Tongue (tissue), 3 donors: ENCODE measurements at places on chromosomes 16 and 17.

GRCh38 chr17:74082886-74083285, 120.6 kb upstream of the RPL38 start:
- peak; percentile 82 for DNase-seq

- DNase-seq: no peak
Measured at GRCh38 chr17:82517230-82517865, 2.2 kb upstream of the FOXK2 start.

DNA sequence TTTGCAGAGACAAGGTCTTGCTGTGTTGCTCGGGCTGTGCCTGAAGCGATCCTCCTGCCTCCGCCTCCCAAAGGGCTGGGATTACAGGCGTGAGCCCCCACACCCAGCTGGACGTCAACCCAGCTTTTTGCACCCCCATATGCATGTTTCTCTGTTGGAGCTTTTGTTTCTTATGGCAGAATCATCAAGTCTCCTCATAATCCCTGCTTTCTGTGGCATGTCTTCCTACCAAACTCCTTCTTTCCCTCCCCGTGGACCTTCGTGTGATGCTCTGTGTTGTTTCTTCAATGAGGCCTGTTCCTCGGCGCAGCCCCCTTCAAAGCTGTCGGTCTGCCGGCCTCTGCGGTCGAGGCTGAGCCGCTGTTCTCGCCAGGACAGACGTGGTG, 71.6 kb downstream of the METRNL start:
- DNase-seq: no peak

GRCh38 chr17:42027590-42027889, 7.7 kb downstream of the NKIRAS2 start:
- DNase-seq: no peak

- no peak for DNase-seq
Measured at GRCh38 chr17:21352221-21352980, 23.8 kb upstream of the KCNJ12 start.

GRCh38 chr16:71311553-71312158, 22.5 kb upstream of the CMTR2 start:
- DNase-seq: peak; percentile 70

- no peak for DNase-seq
Measured at GRCh38 chr17:40072735-40073346, 10.1 kb downstream of the THRA start.

DNA sequence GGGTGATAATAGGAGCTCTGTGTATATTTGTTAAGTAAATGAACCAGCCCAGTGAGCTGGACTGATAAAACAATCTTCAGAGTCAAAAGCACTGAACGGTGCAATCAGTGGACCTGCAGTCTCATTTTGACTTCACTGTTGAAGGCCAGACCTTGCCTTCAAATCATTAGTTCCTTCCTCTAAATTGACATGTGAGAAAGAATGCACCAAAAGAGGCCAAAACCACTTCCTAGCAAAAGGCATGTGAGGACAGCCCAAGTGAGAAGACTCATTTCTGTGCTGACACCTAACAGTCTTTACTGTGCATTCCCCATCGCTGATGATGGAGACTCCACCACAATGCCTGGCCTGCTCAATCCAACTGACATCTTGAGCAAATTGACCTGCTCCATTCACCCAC, 10.6 kb downstream of the GTF3C1 start:
- no peak for DNase-seq

GRCh38 chr16:610513-611381, 20.0 kb upstream of the WFIKKN1 start:
- DNase-seq: peak; percentile 28

DNA sequence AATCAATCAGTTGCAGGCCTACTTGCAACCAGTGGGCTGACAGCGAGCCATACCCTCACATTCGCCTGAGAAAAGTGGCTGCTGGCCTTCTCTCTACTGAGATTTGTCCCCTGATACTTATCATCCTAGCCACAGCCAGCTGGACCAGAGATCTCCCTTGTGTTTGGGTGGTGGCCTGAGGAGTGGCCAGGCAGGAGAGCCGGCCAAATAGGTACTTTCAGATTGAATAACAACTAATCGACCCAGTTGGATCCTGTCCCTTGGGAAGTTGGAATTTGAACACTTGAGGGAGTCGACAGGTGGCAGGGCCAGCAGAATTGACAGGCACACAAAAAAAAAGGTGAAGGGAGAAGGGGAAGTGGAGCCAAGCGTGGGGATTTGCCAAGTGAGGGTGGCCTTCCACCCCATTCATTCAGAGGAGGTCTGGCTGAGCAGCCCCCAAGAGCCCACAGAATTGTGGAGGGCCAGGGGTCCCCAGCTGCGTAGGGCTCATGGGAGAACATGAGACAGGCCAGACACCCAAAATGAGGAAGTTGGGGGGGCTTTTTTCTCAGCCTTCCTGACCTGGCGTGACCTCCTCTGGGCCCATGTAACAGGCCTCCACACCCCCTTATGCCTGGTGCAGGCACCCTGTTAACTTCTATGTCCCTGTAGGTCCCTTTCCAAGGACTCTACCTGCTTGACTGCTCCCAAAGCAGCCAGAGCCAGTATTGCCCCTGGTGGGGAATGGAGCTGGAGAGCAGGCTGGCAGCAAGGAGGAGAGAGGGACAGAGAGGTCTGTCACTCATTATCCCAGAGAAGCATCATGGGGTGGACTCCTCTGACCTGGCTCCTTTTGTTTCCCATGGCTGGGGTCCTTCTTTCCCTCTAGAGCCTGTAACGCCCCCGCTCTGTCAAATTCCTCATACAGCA, 2.9 kb upstream of the RANGRF start:
- no peak for DNase-seq

GRCh38 chr17:40321524-40321929, 12.5 kb downstream of the RARA start:
- DNase-seq: peak; percentile 82

DNA sequence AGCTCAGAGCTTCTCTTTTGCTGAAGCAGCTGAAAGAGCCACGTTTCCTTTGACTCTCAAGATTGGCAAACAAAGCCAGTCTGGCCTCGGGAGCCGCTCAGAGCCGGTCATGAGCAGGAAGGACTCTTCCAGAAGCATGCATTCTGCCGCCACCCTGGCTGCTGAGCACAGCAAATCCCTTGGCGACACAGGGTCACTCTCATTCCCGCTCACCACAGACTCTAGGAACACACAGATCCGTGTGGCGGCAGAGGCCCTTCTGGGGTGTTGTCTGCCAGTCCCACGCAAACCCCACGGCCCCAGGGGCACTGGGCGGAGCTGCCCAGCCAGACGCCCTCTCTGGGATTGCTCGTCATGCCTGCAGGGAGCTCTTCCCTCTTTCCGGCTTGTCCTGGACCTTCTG, 157.0 kb downstream of the C16orf95 start:
- DNase-seq: no peak

DNA sequence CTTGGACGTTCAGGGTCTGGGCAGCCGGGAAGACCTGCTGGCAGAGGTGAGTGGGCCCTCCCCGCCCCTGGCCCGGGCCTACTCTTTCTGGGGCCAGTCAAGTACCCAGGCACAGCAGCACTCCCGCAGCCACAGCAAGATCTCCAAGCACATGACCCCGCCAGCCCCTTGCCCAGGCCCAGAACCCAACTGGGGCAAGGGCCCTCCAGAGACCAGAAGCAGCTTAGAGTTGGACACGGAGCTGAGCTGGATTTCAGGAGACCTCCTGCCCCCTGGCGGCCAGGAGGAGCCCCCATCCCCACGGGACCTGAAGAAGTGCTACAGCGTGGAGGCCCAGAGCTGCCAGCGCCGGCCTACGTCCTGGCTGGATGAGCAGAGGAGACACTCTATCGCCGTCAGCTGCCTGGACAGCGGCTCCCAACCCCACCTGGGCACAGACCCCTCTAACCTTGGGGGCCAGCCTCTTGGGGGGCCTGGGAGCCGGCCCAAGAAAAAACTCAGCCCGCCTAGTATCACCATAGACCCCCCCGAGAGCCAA, 8.6 kb upstream of the ABCC3 start:
- peak; percentile 83 for DNase-seq

DNA sequence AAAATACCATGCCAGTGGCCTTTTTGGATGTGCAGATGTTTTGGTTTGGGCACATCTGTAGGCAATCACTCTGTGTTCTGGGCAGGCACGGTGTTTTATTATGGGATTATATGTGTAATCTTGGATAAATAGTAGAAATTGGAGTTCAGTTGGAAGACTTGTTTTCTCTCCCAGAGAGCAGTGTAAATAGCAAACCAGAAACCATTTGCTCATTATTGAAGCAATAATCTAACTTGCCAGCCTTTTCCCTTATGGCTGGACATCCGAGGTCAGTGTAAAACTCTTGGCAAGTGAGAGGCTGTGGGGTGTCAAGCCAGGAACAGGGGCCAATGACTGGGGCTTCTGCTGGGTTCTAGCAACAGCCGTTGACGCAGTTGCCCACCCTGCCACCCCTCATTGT, 69.9 kb downstream of the IRX3 start:
- DNase-seq: peak; percentile 54

- no peak for DNase-seq
Measured at GRCh38 chr16:17657045-17657444, 186.3 kb upstream of the XYLT1 start.
